ENCODE measurements at places on chromosomes 13 and 19.
A peak's percentile ranks its signal among the peaks of the same experiment; 100 is the strongest.

DNA sequence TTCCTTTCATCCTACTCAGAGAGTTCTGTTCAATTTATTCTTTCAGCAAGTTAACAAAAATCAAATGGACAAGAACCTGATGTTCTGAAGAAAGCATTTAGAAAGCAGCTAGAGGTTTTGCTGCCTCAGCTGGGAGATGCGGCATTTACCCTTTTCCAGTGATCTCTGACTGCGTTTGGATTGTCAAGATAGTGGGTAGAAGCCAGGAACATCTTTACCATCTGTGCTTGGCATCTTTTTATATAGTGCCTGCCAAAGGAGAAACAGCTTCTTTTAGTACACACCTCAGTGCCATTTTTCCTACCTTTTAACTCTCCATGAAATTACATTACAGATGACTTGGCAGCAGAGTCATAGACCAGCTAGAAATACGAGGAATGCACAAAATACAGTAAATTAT is 680.8 kb downstream of the SLITRK1 start:
- no peak for DNase-seq
- H3K27ac ChIP-seq: no peak overlapping the region
- no peaks in the 10 kb centered on the region for H3K36me3 ChIP-seq
- no peaks in the 10 kb centered on the region for H3K27me3 ChIP-seq
- H3K4me1 ChIP-seq: no peaks in the 10 kb centered on the region

DNA sequence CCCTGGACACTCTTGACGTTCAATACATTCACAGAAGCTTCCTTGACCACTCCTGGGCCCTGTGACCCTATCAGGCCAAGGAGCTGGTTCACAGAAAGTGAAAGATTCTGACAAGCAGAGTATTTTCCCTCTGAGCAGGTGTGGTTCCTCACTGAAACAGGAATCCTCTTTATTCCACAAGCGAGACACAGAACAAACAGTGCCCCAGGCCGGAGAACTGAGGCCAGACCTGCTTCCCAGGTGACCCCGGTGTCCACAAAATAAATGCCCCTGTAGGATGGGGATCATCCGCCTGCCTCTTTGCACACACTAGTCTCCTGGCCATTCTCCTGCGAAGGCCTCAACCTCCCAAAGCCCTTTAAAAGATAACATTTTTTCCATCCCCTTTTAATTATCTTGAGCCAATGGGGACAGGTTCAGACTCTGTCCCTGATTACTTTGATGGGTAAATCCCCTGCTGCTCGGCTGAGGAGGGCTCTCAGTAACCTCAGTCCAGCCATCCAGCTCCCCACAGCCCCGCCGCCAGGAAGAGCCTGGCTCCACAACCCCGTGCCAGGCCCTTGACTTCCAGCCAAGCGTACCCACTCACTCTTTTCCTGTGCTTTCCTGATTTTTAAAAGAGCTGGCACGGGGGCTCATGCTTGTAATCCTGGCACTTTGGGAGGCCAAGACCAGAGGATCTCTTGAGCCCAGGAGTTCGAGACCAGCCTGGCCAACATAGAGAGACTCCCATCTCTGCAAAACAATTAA is 129.1 kb downstream of the FOXO1 start:
- H3K4me1 ChIP-seq: peaks cover 7% of the 10 kb centered on the region
- H3K27ac ChIP-seq: peak overlapping the region; percentile 45
- no peaks in the 10 kb centered on the region for H3K36me3 ChIP-seq
- no peak overlapping the region for H3K4me3 ChIP-seq
- no peaks in the 10 kb centered on the region for H3K27me3 ChIP-seq

- H3K36me3 ChIP-seq: no peaks in the 10 kb centered on the region
- peaks cover 5% of the 10 kb centered on the region for H3K4me1 ChIP-seq
- no peak within 1 kb of the TSS for H3K4me3 ChIP-seq
Observed at GRCh38 chr19:19538061-19538784, at the start of gene CILP2. Gene CILP2, plus strand, starts transcription at chr19:19538265. Its CDS starts 85 bp downstream, at chr19:19538350.

DNA sequence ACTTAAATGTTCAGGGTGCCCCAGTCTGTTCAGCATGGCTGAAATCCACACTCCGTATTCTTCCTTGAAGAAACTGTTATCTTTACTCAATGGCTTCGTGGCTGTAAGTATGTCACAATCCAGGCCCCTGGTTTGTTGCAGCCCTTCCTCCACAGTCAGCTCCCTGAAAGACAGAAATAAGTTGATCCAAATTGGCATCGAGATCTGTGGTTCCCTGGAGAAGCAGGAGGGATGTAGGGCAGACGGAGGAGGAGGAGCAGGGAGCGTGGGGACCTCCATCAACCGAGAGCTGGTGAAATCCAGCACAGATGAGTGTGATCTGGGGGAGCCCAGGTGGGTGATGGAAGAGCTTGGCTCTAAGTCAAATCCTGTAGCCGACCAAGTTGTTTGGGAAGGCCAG is 304 bp downstream of the TSPAN16 start:
- no peak overlapping the region for H3K27ac ChIP-seq
- H3K36me3 ChIP-seq: no peaks in the 10 kb centered on the region
- no peak for DNase-seq
- H3K4me1 ChIP-seq: no peaks in the 10 kb centered on the region

DNA sequence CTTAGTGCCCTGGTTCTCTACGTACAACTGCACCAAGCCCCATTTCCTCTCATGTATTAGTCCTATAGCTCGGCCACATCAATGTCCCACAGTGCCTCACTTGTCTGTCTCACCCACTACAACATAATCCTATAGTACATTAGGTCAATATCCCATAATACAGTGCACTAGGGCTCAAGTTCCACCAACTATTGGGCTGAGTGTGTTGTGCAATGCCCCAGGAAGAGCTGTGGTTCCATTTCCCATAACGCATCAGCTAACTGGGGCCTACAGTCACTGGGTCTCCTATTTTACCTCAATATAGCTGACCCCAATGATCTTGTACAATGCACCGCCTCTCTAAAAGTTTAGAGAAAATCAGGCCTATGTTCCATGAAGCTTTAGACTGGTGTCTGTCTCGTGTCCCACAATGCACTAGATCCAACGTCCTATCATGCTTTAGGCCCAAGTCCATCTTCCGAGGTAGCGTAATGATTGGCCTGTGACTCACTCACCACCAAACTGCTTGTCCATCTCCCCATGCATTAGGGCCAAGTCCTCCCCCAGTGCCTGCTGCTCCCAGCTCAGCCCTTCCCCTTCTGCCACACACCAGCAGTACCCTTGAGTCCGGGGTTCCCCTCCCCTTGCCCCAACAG is 21.8 kb downstream of the TSKS start:
- H3K4me3 ChIP-seq: no peak overlapping the region
- H3K27ac ChIP-seq: no peak overlapping the region
- no peaks in the 10 kb centered on the region for H3K36me3 ChIP-seq
- no peaks in the 10 kb centered on the region for H3K4me1 ChIP-seq
- DNase-seq: no peak

GRCh38 chr13:18943721-18944391 is 237.8 kb downstream of the TUBA3C start:
- no peak overlapping the region for H3K27ac ChIP-seq
- DNase-seq: no peak
- no peaks in the 10 kb centered on the region for H3K27me3 ChIP-seq
- H3K4me1 ChIP-seq: no peaks in the 10 kb centered on the region

DNA sequence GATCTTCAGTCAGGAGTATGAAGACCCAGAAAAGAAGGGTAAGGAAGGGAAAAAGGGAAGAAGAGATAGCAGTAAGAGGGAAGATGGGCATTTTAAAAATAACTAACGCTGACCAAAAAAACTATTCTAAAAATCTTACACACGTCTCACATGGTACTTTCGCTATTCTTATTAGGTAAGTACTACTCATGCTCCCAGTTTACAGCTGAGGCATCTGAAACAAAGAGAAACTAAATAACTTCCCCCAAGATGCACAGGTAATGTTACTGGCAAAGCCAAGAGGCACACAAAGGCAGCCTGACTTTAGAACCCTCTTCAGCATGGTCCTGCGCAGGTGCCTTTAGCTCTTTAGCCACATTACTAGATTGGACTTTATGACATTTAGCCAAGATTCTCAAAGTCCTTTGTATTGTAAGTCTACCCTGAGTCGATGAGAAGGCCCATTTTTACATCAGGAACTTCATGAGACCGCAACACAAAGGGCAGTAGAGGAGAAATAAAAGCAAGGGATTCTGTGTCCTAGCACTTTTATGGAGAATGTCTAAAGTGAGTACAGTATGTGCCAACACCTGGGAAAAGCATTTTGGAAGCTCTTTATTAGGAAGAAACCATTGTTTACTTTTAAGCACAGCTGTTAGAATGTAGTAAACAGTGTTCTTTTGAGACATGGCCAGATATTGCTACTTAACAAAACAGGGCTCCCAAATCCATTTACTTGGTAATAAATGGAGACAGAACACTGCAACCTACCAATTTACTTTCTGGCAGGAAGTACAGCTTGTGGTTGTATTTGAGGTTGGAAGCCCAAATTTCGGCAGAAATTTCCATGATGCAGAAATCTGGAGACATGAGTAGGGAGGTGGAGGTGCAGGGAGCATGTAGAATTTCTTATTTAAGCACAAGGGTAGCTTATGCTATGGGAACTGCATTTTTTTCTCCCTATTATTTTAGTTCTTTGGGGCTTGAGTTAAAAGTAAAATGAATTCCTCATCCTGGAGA is 250.7 kb downstream of the KCTD12 start:
- no peaks in the 10 kb centered on the region for H3K4me1 ChIP-seq
- H3K27ac ChIP-seq: no peak overlapping the region
- H3K27me3 ChIP-seq: no peaks in the 10 kb centered on the region
- H3K36me3 ChIP-seq: no peaks in the 10 kb centered on the region

DNA sequence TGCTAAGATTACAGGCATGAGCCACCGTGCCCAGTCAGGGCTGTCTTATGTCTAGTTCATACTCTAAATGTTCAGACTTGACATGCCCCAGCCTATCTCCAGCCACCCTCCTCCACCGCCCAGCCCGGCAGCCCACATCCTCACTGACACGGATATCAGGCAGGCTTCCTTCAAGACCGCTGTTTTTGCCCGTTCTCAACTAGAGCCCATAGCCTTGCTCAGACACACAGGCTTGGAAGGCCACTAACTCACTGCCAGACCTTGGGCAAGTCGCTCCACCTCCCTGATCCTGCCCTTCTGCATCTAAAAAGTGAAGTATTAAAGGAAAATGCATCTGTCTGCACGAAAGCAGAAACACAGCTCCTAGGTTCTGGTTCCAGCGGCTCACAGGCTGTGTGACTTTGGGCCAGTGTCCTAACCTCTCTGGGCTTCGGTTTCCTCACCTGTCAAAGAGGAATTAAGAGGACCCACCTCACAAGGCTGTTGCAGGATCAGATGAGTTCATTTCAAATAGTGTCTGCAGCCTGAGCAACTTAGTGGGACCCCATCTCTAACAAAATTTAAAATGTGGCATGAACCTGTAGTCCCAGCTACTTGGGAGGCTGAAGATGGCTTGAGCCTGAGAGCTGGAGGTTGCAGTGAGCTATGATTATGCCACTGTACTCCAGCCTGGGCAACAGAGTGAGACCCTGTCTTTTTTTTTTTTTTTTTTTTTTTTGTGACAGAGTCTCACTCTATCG is 14.5 kb upstream of the CERS4 start:
- peaks cover 2% of the 10 kb centered on the region for H3K4me1 ChIP-seq
- H3K27me3 ChIP-seq: no peaks in the 10 kb centered on the region
- H3K36me3 ChIP-seq: no peaks in the 10 kb centered on the region
- no peak overlapping the region for H3K4me3 ChIP-seq
- no peak overlapping the region for H3K27ac ChIP-seq
